Frontal cortex (tissue), 4 donors: ENCODE measurements at places on chromosomes 7 and 10. TPM values are rescaled to one million over a fixed set of nuclear protein-coding genes. Genes with fewer than 3 reads are reported as not detected.

Gene GPRIN2
- total RNA-seq = 18.8 TPM

Gene AS3MT
- 13.5 TPM for total RNA-seq

- no peak for DNase-seq
Observed at GRCh38 chr10:73439605-73440312, 6.4 kb upstream of the MSS51 start.

GRCh38 chr7:55903985-55904759 is 16.9 kb downstream of the ZNF713 start:
- DNase-seq = no peak

DNA sequence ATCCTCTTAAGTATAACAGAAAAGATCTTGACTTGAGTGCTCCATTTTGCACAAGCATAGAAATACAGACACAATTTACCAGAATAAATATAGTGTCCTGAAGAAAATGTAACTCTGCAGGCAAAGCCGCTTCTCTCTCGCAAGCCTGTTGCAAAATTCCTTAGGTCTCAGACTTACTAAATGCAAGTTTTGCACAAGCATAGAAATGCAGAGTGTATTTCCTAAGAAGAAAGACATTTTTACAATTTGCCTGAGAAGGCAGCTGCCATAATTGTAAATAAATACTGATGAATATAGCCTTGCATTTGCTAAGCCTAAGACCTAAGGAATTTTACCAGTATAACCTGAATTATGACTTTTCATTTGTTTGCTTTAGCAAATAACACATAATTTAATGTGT is 67.1 kb downstream of the AGMO start:
- DNase-seq = no peak
